ENCODE measurements at places on chromosomes 2 and 18. TPM values are rescaled to one million over a fixed set of nuclear protein-coding genes. Genes with fewer than 3 reads are reported as not detected.

RGPD3 gene
- 0.30 TPM for total RNA-seq

SERPINB3 gene
- total RNA-seq, result not detected

REEP1 gene
- total RNA-seq, result 0.45 TPM

COX5B gene
- 216 TPM for total RNA-seq

CPLX4 gene
- total RNA-seq, result not detected

NDUFV2 gene
- total RNA-seq, result 225 TPM

PCARE gene
- not detected for total RNA-seq

IHH gene
- not detected for total RNA-seq

RGPD5 gene
- total RNA-seq, result 14.0 TPM

KDM3A gene
- total RNA-seq, result 70.0 TPM

SERTAD2 gene
- total RNA-seq, result 25.8 TPM

CXCR1 gene
- total RNA-seq, result 1.6 TPM

CCDC195 gene
- not detected for total RNA-seq

UGT1A6 gene
- total RNA-seq, result not detected

SLC19A3 gene
- total RNA-seq, result not detected

METTL4 gene
- total RNA-seq, result 26.2 TPM

LBX2 gene
- 0.50 TPM for total RNA-seq

ZNF236 gene
- 23.2 TPM for total RNA-seq

TRIM43 gene
- 0.59 TPM for total RNA-seq

POMC gene
- 3.0 TPM for total RNA-seq

EPHA4 gene
- total RNA-seq, result 7.0 TPM

DSC2 gene
- not detected for total RNA-seq

SLC4A5 gene
- total RNA-seq, result 0.86 TPM

PHLPP1 gene
- 17.7 TPM for total RNA-seq

GULP1 gene
- not detected for total RNA-seq

GALNT13 gene
- total RNA-seq, result 0.18 TPM

IL1B gene
- not detected for total RNA-seq

RAMP1 gene
- 10.7 TPM for total RNA-seq

COL6A3 gene
- 0.80 TPM for total RNA-seq

VSNL1 gene
- total RNA-seq, result not detected

REG1B gene
- not detected for total RNA-seq

TUBB8B gene
- not detected for total RNA-seq

PIEZO2 gene
- not detected for total RNA-seq

All from T-helper 2 cell treated with Interferon-gamma antibody and Interleukin-4, amounts not matched to agents 100 ng/mL and 5 ng/mL, for 36 hours (primary cell).